ENCODE measurements at places on chromosomes 2 and 18.
A peak's percentile ranks its signal among the peaks of the same experiment; 100 is the strongest.

- DNase-seq, result no peak
Observed at GRCh38 chr2:1492711-1493430, 79.6 kb downstream of the TPO start.

DNA sequence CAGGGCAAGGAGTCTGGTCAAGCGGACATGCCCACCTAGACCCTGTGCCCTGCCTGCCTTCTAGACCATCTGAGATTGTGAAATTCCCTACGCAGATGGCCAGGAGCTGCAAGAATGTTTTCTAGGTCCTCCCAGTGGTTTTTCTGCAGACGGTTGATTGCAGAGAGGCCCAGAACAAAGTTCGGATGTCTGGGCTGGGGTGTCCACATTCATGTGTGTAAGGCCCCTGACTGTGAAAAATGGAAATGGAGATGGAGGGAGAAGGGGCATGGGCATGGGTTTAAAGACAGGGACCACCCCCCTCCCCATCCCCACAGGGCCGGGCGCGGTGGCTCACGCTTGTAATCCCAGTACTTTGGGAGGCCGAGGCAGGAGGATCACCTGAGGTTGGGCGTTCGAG, 11.8 kb downstream of the ARHGAP25 start:
- peak; percentile 1 for DNase-seq

GRCh38 chr2:101151146-101151858, at the start of gene TBC1D8:
Gene TBC1D8, minus strand, starts transcription at chr2:101151382. Its CDS starts 129 bp downstream, at chr2:101151253.
- peak; percentile 74 for DNase-seq

DNA sequence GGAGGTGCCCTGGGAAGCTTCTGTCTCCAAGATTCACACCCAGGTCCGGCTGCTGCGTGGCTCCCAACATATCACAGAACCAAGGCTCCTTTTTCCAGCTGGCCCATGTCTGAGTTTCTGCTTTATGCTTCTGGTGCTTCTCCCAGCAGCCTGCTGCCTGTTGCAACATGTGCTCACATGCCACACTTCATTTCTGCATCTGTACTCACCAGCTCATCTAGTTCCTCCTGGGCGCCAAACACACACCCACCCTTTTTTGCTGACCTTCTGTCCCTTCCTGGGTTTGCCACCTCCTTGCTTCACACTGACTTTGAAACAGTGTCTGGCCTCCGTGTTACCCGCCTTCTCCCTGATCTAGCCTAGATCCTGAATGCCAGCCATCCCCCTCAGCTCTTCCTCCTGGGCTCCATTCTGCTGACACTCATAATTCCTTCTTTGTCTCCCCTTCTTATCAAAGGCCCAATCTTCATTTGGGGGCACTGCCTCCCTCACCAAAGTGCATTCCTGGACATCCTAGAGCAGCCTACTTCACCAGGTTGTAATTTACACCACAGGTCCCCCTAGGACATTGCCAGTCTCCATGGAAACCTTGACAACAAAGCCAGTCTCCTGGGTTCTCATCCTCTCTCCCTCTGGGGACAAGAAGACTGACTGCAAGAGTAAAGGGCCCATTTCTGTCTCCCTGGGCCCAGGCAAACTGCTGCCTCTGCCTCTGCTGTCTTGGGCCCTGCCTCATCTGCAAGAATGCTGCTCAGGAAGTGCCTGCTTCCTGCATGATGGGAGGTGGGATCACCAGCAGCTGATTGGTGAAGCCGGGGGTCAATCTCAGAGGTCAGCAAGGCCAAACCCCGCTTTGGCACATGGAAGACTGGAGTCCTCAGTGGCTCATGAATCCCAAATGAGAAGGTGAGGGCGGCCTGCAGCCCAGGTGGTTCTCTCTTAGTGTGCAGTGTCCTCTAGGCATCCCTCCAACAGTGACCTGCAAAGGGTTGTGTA, 13.9 kb upstream of the PROM2 start:
- DNase-seq, result no peak

DNA sequence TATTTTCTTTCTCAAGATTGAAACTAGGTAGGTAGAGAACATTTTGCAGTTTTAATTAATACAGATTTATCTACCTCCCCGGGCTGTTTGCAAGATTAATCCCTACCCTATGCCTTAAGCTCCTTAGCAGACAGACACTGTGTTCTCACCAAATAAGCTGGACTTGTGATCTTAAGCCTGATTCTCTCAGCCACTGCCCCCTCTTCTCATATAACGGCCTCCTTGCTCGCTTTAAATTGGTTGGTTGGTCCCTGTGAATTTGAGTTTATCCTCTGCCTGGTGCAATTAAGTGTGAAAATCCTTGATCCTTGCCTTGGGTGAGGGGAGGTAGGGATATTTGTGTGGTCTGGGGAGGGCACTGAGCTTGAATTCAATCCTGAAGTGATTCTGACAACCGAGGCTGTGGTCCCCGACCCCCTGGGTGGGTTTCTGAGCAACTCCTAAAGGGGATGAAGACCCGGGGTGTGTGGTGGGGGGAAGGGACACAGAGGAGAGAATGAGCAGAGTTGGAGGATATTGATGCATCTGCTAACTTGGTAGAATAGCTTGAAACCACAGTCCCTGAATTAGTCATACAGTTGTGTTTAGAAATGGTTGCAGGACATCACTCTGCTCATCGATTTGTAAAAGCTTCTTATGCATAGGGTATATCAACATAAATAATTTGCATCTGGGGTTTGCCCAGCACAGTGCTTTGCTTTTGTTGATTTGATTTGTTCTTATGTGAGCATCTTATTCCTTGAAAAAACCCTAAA, 36.9 kb upstream of the NCKAP5 start:
- DNase-seq, result no peak

DNA sequence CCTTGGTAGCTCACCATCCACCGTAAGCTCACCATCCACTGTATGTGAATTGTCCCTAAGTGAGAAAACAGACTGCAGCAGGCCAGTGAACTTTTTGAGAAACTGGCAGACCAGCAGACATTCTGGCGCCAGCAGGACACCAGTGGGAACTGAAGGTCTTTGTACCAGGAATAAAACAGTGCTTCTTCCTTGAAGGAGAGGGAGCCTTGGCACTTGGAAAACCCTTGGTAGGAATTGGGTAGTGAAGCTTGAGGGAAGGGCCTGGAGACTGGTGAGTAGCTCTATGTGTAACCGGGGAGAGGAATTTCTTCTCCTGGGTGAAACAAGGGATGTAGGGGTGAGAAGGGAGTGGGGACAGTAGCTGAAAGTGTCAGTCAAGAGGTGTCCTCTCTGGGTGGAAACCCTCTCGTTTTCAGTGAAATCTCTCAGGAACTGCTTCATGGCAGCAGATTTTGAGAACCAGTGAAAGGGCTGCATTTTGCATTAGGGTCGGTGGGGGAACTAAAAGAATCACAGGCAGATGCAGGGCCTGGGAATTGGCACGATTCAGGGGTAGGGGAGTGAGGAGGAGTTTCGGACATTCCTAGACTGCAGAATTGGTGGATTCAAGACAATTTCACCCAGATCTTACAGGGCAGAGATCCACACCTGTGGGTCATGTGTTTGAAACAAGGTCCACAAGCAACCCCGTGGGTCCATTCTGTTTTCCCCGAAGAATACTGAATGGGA, 131.5 kb upstream of the DLX2 start:
- DNase-seq, result no peak

- DNase-seq, result no peak
Observed at GRCh38 chr18:77376043-77376732, 126.5 kb downstream of the GALR1 start.

DNA sequence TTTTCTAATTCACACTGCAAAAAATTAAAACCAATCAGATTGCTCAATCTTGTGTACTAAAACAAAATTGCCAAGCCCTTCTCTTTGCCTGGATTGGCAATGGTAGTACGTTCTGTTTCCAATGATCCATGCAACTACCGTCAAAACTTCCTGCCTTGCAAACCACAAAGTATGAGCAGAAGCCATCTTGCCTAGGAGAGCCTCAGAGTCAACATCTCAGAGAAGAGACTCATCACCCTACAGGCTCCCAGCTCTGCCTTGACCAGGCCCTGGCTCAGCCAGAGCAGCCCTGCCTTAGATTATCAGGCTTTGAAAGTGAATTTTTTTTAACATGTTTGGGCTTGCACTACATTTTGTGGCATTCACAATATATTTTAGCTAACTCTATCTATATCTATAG, 574.1 kb downstream of the SATB2 start:
- no peak for DNase-seq

- no peak for DNase-seq
Observed at GRCh38 chr2:204042401-204042800, 105.8 kb downstream of the ICOS start.

GRCh38 chr2:31474296-31474695, 59.8 kb upstream of the XDH start:
- no peak for DNase-seq

GRCh38 chr2:136226903-136227302, 109.0 kb upstream of the CXCR4 start:
- no peak for DNase-seq

GRCh38 chr2:196750977-196751631, 48.4 kb downstream of the GTF3C3 start:
- peak; percentile 58 for DNase-seq

GRCh38 chr2:15331787-15332186, 229.3 kb downstream of the NBAS start:
- DNase-seq, result no peak

DNA sequence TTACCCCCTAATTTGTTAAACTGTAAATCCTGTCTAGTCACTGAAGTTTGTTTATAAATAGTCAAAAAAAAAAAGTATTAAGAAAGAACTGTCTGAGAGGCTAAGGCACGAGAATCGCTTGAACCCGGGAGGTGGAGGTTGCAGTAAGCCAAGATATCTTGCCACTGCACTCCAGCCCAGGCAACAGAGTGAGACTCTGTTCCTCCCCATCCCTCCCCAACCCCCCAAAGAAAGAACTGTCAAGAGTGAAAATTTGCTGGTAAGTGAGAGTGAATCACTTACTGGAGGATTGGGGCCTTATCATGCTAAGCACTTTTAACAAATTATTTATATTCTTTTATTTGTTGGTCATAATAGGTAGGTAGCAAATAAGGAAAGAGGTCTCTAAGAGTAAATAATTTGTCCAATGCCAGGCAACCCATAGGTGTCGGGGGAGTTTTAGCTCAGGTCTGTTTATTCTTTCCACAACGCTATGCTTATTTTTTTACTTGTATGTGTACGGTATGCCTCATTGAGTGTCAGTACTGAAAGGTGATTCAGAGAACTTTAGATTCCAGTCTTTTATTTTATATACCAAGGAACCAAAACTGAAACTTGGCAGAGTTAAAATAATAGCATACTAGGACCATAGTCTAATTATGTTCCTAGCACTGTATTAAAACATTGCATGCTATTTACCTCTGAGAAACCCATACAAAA, 2.5 kb downstream of the TAF4B start:
- DNase-seq, result no peak

DNA sequence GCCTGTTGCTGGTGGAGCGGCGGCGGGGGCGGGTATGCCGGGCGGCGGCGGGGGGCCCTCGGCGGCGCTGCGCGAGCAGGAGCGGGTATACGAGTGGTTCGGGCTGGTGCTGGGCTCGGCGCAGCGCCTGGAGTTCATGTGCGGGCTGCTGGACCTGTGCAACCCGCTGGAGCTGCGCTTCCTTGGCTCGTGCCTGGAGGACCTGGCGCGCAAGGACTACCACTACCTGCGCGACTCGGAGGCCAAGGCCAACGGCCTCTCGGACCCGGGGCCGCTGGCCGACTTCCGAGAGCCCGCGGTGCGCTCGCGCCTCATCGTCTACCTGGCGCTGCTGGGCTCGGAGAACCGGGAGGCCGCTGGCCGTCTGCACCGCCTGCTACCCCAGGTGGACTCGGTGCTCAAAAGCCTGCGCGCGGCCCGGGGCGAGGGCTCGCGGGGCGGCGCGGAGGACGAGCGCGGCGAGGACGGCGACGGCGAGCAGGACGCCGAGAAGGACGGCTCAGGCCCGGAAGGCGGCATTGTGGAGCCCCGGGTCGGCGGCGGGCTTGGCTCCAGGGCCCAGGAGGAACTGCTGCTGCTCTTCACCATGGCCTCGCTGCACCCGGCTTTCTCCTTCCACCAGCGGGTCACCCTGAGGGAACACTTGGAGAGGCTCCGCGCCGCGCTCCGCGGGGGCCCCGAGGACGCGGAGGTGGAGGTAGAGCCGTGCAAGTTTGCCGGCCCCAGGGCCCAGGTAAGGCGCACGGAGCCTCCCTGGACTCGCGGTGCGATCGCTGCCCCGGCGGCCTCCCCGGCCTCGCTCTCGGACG, 1.0 kb downstream of the ZCCHC2 start:
- peak; percentile 57 for DNase-seq

GRCh38 chr18:26561769-26562168, 13.4 kb upstream of the KCTD1 start:
- DNase-seq, result no peak

DNA sequence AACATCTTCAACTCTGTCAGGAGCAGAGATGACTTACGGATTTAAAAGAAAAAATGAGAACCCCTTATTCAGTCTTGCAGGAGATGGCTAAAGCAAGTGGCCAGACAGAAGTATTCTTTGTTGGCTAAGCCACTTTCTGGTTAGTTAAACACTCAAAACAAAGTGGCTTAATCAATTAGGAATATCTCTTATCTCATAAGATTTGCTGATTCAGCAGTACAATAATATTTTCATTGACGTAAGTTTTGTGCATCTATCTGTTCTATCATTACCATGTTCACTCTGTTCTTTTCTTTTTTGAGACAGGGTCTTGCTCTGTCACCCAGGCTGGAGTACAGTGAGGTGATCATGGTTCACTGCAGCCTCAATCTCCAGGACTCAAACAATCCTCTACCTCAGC, 342.0 kb downstream of the EN1 start:
- DNase-seq, result no peak

GRCh38 chr2:62415019-62415431, 91.0 kb downstream of the TMEM17 start:
- DNase-seq, result no peak

GRCh38 chr2:234308813-234309195, 188.1 kb downstream of the ARL4C start:
- DNase-seq, result peak; percentile 64
